ENCODE measurements at places on chromosomes 2 and 18.
A peak's percentile ranks its signal among the peaks of the same experiment; 100 is the strongest.

GRCh38 chr2:19073522-19073921 lies 284.9 kb downstream of the OSR1 start:
- DNase-seq = no peak

DNA sequence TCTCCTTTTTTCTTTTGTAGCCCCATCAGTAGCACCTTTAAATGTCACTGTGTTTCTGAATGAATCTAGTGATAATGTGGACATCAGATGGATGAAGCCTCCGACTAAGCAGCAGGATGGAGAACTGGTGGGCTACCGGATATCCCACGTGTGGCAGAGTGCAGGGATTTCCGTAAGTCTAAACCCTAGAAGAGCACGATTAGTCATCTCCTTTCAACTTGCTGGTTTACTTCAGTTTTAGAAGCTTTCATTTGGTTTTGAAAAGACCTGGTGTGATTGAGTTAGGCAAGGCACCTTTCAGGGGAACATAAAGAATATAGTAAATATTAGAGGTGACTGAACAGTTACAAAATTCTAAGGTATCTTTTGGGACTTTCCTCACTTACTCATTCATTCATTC lies 72.2 kb upstream of the TMEM87B start:
- no peak for DNase-seq

GRCh38 chr2:47984041-47984440 lies 77.7 kb upstream of the FBXO11 start:
- DNase-seq = no peak

DNA sequence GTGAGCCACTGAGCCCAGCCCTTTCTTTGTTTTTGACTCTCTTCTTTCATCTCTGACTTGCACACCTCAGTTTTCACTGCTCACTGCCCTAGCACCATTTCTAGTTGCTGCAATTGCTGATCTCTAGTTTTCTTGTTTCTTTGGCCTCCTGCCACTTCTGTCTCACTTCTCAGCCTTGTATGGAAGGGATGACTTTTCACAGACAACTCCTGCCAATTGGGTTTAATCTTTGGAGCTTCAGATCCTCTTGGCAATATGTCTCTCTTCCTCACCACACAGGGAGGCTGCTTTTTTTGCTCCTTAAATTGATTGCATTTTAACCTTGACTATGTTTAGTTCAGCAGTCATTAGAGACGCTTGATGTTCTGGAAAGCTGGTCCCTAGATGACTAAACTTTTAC lies 323.1 kb downstream of the CTNNA2 start:
- DNase-seq = no peak

DNA sequence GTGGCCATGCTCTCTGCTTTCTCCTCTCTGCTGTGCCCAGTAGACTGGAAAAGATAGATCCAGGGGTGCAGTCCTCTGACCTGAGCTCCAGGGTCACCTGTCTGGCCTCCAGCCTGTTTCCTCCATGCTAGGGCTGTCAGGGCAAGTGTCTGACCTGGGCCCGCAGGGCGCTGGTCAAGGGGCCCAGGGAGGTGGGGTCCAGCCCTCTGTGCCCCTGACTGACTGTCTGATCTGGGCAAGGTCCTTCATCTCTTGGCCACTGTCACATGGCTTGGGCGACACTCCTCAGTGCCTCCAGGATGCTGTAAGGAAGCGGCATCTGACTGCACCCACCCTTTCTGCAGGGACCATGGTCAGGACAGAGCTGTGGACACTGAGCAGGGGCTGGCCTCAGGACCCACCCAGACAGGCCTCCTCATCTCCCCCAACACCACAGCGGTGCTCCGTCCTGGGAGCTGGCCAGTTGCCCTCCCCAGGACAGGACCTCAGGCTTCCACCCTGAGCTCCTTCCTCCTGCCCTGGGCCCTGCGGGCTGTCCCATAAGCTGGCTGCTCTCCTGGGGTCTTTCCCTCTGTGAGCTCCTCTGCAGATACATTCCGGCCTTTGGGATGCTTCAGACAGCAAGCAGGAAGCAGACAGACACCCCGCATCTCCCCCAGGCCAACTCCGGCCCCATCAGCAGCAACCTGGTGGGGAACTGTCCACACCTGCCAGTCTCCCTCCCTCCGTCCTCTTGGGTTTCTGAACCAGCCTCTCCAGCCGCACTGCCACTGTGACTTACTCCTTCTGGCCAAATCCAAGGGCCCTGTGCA lies 21.2 kb upstream of the ALPI start:
- DNase-seq = no peak

DNA sequence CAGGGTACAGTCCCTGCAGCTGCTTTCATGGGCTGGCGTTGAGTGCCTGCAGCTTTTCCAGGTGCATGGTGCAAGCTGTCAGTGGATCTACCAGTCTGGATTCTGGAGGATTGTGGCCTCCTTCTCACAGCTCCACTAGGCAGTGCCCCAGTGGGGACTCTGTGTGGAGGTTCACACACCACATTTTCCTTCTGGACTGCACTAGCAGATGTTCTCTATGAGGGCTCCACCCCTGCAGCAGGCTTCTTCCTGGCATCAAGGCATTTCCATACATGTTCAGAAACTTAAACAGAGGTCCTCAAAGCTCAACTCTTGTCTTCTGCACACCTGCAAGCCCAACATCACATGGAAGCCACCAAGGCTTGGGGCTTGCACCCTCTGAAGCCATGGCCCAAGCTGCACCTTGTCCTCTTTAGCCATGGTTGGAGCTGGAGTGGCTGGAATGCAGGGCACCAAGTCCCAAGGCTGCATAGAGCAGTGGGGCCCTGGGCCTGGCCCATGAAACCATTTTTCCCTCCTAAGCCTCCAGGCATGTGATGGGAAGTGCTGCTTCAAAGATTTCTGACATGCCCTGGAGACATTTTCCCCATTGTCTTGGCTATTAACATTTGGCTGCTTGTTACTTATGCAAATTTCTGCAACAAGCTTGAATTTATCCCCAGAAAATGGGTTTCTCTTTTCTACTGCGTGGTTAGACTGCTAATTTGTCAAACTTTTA lies 250.2 kb upstream of the COPS8 start:
- DNase-seq = no peak

DNA sequence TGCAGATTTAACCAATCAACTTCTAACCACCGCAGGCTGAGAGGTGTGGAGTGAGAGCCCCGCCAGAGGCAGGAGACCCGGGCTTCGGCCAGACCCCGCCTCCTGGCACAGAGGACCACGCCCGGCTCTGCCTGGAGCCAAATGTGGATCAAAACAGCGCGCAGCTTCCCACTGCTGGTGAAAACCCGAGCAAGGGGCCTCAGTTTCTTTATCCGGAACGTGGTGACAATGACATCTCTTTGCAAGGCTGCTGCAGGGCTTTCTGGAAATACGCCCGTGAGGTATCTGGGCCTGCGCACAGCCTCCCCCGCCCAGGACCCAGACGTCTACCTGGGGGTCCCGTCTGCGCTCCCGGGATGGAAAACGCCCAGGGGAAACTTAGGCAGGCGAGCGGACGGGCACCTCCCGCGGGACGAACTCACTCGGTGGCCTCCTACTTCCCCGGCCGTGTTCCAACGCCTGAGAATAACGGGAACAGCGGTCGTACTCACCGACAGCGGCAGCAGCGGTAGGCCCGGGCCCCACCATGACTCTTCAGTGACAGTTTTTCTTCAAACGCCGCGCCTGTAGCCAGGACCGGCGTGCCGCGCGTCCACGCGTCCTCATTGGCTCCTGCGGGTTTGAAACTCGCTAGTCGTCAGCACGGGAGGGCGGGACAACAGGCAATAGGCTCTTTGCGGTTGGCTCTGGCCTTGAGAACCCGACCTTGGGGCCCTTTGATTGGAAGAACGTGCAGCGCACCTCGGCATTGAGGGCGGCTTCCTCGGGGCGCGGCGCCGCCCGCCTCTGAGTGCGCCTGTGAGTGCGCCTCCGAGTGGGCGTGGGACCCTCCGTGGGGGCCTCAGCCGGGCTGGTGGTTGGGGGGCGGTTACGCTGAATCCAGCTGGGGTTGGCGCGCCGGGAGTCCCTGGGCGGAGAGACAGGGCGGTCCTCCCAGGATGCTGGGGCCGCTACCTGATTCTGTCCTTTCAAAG lies at the start of gene CKAP2L:
Gene CKAP2L (minus strand): TSS at position 539 of the 974 bp plus-strand sequence. CDS start 11 bp downstream, at position 528.
- DNase-seq = peak; percentile 93

DNA sequence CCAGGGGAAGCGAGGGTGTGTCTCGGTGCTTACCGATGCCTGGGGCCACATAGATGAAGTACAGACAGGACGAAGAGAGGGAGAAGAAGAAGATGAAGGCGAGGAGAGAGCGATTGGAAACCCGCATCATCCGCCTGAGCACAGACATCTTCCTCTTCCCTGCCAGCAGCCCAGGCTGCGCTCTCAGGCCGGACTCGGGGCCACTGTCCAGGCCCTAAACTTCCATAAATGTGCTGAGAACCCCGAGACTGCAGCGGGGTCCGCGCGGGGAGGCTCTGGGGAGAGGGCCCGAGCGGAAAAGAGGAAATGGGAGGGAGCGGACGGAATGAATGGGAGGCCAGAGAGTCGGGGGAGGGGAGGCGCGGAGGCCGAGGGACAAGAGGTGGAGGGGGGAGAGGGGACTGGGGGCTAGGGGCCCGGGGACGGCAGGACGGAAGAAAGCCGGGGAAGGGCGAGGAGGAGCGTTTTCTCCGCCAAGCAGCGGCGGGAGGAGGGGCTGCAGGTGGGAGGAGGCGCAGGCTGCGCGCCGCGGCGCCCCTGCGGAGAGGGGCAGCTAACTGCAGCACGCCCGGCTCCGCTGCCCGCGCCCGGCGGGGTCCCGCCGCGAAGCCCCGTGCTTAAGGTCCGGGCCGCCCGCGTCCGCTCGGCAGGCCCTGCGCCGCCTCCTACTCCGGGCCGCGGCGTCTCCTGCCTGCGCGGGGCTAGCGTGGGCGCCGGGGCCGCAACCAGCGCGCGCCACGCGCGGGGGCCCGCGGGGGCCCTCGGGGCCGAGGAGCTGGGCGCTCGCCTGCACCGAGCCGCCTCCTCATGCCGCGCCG lies at the start of gene B4GALT6:
Gene B4GALT6 (minus strand): TSS at position 303 of the 818 bp plus-strand sequence. CDS start 155 bp downstream, at position 148.
- DNase-seq = no peak

GRCh38 chr2:144133936-144134665 lies 385.8 kb downstream of the ZEB2 start:
- no peak for DNase-seq

DNA sequence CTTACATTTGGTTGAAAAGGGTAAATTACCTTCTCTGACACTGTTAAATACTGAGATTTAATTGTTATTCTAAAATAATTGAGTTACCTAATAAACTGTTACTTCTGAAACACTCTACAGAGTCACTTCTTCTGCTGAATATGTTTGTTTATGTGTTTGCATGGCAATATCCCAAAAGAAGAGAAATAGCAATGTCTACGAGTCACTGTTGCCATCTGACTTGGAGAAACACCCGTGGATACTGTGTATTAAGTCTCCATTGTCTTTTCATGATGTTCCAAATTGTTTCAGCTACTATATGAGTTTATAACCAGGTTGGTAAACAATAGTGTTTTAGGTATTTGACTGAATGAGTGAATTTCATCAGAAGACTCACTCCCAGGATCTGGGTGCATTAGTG lies 754.2 kb upstream of the ID2 start:
- DNase-seq = no peak

DNA sequence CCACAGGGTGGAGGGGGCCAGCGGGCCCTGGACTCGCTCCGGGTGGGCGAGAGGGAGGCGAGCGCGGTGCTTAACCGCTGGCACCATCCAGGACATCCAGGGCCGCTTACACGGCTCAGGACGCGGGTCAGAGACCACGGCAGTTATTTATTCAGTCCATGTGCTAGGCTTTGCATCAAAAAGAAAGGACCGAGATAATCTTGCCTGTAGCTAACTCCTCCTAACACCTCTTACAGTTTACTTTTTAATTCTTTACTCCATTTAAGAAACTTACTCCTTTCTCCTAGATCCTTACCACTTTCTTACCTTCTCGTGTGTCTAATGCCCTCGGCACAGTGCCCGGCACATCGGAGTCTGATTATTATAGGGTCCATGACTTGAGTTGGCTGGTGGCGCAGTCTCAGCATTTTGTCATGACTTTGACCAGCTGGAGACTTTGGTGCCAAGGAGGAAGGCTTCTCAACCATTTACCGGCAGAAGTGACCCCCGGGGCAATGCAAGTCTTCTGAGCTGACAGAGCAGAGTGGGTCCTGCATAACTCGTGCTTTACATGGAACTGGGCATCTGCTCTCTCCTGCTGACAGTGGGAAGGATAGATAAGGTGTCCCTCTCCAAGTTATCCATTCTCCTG lies 503 bp downstream of the ANXA4 start:
- no peak for DNase-seq

DNA sequence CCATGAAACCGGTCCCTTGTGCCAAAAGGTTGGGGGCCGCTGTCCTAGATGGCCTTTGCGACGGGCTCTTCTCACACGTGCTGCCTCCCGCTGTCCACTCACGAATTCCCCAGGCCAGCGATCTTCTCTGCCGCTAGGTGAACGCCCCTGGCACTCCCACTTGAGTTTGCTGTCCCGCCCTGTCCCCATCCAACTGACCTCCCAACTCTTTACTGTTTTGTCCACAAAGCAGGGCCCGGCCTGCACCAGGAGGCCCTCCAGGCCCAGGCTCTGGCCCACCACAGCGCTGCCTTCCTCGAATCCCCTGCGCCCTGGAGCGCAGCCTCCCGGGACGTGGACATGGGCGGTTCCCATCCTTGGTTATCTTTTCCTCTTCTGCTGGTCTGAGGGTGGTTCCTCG lies 69.7 kb upstream of the PXDN start:
- no peak for DNase-seq

DNA sequence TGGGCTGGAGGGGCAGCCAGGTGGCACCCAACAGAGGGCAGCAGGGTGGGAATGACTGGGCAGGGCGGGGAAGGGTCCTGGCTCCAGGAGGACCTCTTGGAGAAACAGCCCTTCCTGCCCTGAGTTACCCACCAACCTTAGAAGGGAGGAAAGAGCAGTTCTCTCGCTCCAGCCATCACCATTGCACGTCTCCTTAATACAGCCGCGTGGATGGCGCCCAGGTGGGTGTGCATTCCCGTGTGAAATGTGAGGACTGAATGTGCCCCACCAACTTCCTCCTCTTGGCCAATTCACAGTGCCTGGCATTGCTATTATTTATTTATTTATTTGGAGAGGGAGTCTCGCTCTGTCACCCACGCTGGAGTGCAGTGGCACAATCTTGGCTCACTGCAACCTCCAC lies 107.0 kb downstream of the SMIM21 start:
- DNase-seq = no peak
